ENCODE measurements at places on chromosomes 1 and 21. TPM values are rescaled to one million over a fixed set of nuclear protein-coding genes. Genes with fewer than 3 reads are reported as not detected.
A peak's percentile ranks its signal among the peaks of the same experiment; 100 is the strongest.

DCDC2B gene
- total RNA-seq: 1.6 TPM

PODN gene
- total RNA-seq: 0.31 TPM

TIAM1 gene
- total RNA-seq: 25.6 TPM

MPL gene
- total RNA-seq: 0.05 TPM

DNA sequence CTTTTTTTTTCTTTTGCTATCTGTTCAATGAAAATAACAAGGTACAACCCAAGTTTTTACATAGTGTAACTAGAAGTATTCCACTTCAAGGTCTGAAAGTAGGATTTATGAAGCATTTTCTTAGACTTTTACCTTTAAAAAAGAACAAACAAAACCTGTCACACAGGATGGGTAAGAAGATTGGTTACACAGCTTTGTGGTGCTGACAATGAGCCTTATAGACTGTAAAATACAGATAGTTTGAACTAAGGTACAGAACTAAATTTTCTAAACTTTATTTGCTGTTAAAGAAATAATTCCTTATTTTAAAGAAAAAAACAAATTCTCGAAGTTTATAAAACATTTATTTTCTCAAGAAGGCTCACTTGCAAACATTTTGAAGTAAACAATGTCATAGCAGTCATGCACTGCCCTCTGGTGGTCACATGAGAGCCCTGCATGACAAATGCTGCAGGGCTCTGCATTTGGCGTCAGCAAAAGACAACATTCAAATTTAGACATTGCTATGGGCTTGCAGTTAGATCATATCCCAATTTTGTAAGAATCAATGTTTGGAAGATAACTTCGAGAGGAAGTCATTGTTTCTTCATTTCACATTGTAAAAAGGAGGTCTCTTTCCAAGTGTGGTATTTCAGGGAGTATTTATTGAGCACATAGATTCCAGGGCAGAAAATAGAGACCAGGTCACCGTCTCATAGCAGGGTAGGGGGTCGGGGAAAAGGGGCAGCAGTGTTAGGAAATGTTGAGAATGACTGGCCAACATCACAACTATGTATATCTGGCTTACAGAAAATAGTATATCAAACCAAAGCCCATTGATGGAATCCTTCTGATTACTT, 115.3 kb upstream of the FMN2 start:
- peak; percentile 69 for ATAC-seq

DNA sequence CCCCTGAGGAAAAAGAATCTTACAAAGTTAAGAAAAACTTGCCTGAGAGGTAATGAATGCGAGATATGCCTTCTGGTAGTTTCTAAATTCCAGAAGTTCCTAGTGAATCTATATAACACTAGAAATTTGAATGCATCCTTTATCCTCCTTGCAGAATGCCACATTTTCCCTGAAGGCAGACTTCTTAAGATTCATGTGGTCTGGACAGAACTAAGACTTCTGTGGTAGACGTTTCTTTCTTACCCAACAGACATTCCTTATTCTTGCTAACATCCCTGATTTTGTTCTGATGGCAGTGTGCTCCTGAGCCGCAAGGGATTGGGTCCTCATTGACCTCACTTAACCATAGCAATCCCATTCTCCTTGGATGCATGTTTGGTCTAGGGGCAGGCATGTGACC, 121.3 kb upstream of the PAPPA2 start:
- ATAC-seq: no peak

DNA sequence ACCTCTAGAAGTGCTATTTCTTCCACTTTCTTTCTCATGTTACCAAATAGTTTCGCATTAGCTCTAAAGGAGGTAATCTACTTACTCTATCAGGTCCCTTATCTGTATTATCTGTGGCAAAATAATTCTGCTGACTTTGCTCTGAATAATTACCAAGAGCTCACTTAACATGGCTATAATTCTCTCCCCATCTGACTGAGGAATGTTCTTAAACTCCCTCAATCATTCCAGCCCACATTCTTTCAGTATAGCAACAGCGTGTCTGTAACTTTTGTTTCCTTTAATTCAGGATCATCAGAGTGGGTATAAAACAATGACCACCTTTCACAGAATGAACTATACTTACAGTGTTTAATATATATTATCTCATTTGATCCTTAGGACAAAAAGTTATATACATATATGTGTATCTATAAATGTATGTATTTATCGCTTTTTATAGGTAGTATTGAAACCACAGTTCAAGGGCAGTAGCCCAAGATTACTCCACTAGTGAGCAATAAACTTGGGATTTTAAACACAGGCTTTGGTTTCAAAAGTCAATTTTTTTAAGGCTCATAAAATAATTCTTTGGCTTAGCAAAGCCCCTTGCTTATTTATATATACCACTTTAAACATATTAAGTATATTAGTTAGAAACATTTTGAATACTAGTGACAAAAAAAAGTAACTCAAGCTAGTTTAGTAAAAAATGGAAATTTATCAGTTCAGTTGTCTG, 36.1 kb upstream of the ST6GALNAC3 start:
- no peak for ATAC-seq

DNA sequence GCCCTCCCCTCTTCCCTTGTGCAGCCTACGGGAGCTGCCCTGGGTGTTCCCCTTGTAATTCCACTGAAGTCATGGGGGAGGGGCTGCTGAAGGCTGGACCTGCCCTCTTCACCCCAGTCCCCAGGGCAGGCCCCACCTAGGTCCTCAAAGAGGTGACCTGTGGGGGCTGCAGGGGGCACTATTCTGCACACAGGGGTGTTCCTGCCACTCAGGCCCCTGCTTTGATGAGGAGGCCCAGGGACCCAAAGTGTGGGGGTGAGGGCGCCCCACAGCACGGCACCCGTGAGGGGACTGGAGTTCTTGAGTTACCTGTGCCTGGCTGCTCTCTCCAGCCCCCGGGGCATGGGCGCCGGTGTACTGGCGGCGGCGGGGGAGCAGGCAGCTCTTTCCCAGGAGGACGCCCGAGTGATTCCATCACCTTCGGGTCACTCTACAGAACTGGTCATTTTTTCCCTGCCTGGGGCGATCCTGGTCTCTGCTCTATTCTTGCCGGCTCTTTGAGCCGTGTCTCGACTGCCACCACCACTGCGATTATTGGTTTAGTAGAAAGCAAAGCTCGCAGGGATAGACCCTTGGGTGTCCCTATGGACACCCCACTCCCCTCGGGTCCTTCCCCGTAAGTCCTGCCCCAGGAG, 6.9 kb upstream of the PRDM16 start:
- ATAC-seq: no peak

DNA sequence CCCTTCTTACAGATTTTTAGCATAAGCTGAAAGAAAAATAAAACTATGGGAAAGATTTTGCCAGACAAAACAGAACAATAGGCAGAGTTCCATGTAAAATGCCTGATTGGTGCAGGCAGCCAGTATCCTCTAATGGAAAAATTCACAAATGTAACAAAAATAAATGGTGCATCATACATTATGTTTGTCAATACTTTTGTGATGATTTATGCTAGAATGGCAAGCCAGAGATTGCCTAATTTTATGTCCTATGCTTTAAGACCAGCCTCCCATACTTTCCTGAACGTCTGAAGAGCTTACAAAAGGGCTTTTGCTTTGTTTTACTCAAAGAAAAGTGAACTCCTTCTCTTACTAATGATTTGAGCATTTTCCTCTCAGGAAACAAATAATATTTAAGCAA, 81.5 kb upstream of the KCNJ15 start:
- ATAC-seq: no peak

DNA sequence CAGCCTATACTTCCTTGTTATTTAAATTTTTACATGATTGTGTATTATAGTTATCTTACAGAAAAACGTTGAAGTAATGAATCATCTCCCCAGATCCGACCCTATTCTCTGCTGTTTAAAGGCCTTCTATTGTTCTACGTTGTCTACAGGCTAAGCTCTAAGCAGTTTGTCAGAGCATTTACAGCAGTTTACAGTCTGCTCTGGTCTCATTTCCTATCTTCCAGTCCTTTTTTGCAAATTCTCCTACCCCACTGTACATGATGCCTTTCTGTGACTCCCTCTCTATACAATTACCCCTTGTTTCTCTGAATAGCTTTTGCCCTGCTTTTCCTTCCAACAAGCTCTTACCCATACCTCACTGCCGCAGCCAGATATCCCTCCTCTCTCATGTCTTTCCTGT, 319.2 kb upstream of the FMN2 start:
- ATAC-seq: no peak

- ATAC-seq: no peak
Measured at GRCh38 chr1:94273111-94273510, 35.7 kb upstream of the ARHGAP29 start.
